A549 treated with AZD2906 at 1 μM for 4 hours (cell line): ENCODE measurements at places on chromosomes 16 and 17. TPM values are rescaled to one million over a fixed set of nuclear protein-coding genes. Genes with fewer than 3 reads are reported as not detected.

The KRTAP4-4 gene
- not detected in 5 replicates for total RNA-seq

The FLYWCH1 gene
- 17.2 to 24.4 TPM (median 23.8 TPM) in 5 replicates for total RNA-seq

The ECI1 gene
- 48.5 to 95.5 TPM (median 93.6 TPM) in 5 replicates for total RNA-seq

The VTN gene
- total RNA-seq = 16.3 to 24.7 TPM (median 20.7 TPM) in 5 replicates

The TBC1D3E gene
- total RNA-seq = not detected in 5 replicates

The CSH2 gene
- not detected in 5 replicates for total RNA-seq

The FAM20A gene
- 0.03 to 0.15 TPM (median 0.11 TPM) in 4 of 5 replicates, not detected in the other for total RNA-seq
